Stimulated activated CD8-positive, alpha-beta memory T cell treated with anti-CD3 and anti-CD28 coated beads, Interleukin-4, amount 100 ng/mL, for 1 hour (primary cell): ENCODE measurements at places on chromosomes 11 and 22.

DNA sequence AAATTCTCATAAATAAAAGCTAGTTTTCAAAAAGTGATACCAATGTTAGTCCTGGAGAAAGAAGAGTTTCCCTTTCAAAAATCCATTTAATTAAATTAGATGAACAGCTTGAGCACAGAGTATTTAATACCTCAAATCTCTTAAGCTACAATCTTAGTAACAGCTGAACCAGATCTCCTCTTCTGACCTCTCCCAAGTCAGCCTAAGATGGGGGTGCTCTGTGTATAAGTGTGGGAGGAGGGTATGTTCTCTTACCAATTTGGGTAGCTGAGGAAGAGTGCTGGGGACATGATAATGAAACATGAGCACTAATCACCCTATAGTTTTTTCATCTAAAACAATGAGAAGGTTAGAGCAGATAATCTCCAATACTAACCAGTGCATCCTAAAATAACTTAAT, 9.6 kb downstream of the TPH1 start:
- no peak for DNase-seq

- DNase-seq, result no peak
These were observed 21.5 kb downstream of the RIBC2 start for GRCh38 chr22:45434981-45435380.

GRCh38 chr22:17368554-17369438, 464 bp upstream of the CECR2 start:
- no peak for DNase-seq

- DNase-seq, result no peak
These were observed 442.2 kb upstream of the B3GAT1 start for GRCh38 chr11:134853992-134854991.

DNA sequence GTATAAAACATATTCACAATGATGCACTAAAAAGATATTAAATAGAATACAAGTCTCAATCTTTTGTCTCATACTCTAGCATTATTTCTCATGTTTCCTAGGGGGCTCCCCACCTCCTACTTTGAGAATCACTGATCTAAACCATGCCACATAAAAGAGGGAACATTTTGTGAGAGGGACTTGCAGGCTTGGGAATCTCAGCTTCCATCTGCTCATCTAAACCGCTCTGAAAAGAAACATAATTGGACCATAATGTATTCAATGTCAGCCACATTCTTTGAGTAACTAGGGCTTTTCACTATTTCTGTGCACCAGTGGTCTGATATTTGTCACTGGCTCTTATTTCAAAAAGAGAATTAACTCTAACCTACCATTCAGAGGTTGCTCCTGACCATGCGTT, 6.4 kb upstream of the CSRP3 start:
- no peak for DNase-seq

- no peak for DNase-seq
These were observed 126.7 kb downstream of the CTTN start for GRCh38 chr11:70525006-70525405.

DNA sequence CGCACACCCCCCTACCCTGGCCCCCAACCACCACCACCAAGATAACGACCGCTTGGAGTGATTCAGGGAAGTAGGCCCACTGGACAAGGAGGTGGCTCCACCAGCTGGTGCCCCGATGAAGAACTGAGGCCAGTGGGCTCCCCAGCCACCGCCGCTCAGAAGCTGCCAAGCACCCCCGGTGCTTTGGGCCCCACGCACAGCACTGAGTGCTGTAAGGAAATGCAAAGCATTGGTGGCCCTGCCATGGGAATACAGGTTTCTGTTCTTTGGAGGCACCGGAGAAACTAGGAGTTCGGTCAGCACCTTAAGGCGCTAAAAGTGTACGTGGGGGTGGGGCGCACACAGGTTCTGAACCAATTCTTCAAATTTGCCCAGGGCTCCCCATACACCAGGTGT, 664 bp upstream of the PRSS23 start:
- no peak for DNase-seq
